Kidney (tissue), 22 donors: ENCODE measurements at places on chromosomes 7 and 10. TPM values are rescaled to one million over a fixed set of nuclear protein-coding genes. Genes with fewer than 3 reads are reported as not detected.

The ZNF398 gene
- 3.2 TPM for polyA plus RNA-seq

The EN2 gene
- not detected for polyA plus RNA-seq

The TAS2R38 gene
- polyA plus RNA-seq: not detected

The SPOCK2 gene
- 103 TPM for polyA plus RNA-seq

The TEX36 gene
- polyA plus RNA-seq: not detected

The PIK3CG gene
- polyA plus RNA-seq: 0.15 TPM

The ASB4 gene
- polyA plus RNA-seq: 0.09 TPM

The CPN1 gene
- polyA plus RNA-seq: 0.43 TPM
